ENCODE measurements at places on chromosomes 5 and 9. TPM values are rescaled to one million over a fixed set of nuclear protein-coding genes. Genes with fewer than 3 reads are reported as not detected.

The CYLC2 gene
- total RNA-seq: not detected

The PCDHGA12 gene
- total RNA-seq: 1.0 TPM

DNA sequence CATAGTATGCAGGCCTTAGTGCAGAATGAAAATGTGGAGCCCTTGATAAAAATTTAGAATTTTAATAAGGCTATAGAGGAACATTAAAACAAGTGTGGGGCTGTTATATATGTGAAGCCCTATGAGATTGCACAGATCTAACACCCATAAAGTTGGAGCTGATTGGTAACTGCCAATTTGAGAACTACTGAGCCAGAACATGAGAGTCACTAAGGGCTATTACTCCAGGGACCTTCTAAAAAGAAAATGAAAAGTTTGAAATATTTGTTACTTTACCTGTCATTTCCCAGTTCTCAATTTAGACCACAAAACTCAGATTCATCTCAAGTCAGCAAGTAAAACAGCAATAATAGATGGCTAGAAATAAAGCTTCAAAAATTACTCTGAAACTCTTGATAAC is 898.6 kb downstream of the TLE1 start:
- no peaks in the 10 kb centered on the region for H3K27me3 ChIP-seq
- H3K36me3 ChIP-seq: no peaks in the 10 kb centered on the region
- no peaks in the 10 kb centered on the region for H3K4me1 ChIP-seq
- no peak overlapping the region for H3K4me3 ChIP-seq

DNA sequence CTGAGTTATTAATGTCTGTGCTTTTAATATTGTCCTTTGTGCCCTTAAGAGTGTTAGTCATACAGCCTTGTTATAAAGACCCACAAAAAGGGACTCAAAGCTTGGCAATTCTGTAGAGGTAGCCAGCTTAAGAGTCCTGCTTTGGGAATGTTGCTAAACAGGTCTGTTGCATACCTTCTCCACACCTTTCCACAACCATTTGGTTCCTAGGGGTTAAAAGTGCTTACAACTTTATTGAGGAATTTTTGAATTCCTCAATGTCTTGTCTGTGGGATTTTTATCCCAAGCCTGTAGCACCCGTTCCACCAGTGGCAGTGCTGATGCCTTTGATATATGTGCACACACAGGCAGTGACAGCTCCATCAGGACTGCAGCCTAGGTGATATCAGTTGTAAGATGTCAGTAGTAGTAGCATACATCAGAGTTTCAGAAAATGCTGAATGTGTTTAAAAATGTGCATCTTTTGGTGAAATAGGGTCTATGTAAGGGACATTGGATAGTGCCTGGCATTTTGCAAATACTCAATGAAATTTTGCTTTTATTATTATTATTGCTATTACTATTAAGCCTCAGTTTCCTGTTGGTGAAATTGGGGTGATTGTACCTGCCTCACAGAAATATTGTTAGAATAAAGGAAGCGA is 68.5 kb downstream of the WWC1 start:
- peaks cover 73% of the 10 kb centered on the region for H3K4me1 ChIP-seq
- no peaks in the 10 kb centered on the region for H3K36me3 ChIP-seq
- H3K4me3 ChIP-seq: no peak overlapping the region
- DNase-seq: peak; percentile 87

DNA sequence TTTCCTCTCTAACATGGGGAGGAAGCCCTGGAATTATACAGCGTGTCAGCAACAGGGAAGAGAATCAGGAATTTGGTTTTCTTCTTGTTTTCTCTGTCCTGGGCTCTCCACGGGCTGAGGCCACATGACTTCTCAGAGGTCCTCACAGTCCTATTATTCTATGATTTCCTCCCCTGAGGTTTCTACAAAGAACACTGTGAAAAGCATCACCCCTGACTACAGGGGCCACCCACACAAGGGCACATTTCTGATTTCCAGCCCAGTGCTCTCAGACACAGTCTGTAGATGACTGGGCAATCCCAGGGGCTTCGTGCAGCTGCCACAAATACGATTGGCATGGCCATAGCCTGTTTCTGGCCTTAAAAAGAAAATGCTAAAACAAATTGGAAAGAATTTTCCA is 284.9 kb downstream of the CEMIP2 start:
- no peak for DNase-seq
- no peaks in the 10 kb centered on the region for H3K36me3 ChIP-seq
- H3K4me1 ChIP-seq: no peaks in the 10 kb centered on the region
- no peak overlapping the region for H3K4me3 ChIP-seq
- no peak overlapping the region for H3K27ac ChIP-seq

All from Caco-2 (cell line).